Right lung (tissue), 10 donors: ENCODE measurements at places on chromosomes 2 and 18.

GRCh38 chr2:120228503-120228902 is 5.3 kb upstream of the TMEM185B start:
- no peak for DNase-seq

- DNase-seq = peak; percentile 2
These were observed 19.6 kb upstream of the SERPINB11 start for GRCh38 chr18:63683152-63683551.

DNA sequence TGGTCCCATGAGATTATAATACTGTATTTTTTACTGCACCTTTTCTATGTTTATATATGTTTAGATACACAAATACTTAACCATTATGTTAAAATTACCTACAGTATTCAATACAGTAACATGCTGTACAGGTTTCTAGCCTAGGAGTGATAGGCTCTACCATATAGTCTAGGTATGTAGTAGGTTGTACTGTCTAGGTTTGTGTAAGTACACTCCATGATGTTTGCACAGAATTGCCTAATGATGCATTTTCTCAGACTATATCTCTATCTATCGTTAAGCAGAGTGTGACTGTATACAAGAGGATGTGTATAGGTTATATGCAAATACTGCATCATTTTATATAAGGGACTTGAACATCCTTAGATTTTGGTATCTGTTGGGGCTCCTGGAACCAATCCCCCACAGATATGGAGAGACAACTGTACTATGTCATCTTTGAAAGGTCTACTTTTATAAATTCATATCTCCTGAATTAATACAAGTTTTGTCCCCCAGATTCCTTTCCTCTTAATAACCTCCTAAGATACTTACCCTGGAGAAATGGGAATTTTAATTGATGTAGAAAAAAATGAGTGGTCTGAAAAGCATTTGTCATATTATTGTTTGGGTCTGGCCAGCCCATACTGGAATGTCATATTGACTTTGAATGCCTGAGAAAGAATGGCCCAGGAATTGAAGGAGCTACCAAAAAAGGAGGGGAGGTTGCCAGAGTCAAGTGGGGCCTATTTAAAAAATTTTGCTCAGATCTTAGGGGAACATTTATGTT is 36.6 kb downstream of the EHBP1 start:
- DNase-seq = no peak

DNA sequence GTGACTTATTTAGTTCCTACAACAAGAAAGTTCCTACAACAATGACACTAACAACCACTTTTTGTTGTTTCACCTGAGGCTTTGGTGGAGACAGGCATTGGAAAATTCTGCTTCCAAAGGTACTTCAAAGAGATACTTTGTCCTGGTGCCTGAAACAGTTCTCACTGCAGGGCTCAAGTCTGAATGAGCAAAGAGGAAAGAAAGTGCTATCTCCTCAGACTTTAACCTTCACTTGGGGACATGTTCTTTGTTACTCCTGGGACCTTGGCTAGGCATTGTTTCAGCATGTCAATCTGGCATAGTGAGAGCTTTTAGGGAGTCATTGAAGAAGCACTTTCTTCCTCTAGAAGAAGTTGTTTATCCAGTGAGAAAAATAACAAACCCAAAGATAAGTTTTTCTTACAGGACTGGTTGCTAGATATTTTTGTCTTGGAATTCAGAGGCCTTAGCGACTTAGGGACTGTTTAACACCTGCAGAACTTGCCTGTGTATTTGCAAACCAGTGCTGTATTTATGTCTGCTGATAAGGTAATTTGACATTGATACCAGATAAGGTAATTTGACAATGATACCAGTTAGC is 12.2 kb downstream of the MDH1 start:
- no peak for DNase-seq

GRCh38 chr2:232324778-232325177 is 53.8 kb upstream of the ALPP start:
- no peak for DNase-seq

DNA sequence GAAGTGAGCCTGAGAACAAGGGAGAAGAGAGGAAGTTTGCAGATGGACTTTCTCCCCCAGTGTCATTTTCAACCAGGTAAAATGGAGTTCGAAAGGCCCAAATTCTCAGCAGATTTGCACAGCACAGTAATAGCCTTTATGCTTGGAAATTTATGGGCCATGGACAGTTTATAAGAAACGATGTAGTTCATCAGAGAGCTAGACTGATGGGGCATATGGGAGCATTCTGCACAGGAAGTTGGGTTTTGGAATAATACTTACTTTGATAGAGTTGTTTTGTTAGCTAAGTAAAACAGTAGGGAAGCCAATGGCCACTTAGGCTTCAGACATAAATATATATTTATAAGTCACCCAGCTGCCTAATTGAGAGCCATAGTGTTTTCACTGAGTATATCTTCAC is 169.4 kb downstream of the MEIS1 start:
- no peak for DNase-seq

- no peak for DNase-seq
These were observed 15.4 kb upstream of the SLC9A2 start for GRCh38 chr2:102603904-102604303.

DNA sequence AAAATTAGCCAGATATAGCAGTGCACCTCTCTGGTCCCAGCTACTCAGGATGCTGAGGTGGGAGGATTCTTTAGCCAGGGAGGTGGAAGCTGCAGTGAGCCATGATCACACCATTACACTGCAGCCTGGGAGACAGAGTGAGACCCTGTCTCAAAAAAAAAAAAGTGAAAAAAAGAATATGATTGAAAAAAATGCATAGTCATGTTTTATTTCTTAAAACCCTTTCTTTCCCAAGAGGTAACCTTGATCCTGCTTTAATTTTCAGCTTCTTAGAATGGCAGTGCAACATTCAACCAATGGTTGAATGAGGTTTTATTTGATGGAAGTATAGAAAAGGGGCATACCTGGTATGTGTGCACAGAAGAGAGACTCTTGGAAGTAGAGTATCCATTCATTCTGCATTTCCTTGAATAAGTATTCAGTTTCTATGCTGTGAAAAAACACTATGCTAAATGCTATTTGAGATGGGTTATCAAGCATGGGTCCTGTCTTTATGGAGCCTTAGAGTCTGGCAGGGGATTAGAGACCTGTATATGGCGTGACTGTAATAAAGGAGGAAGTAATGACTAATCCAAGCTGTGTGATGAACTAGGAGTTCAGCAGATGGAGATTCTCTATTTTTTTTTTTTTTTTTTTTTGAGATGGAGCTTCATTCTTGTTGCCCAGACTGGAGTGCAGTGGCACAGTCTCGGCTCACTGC is 146.3 kb downstream of the WDSUB1 start:
- DNase-seq = no peak

- no peak for DNase-seq
These were observed 95.0 kb downstream of the MAPRE2 start for GRCh38 chr18:35136248-35136647.

GRCh38 chr2:105121434-105121833 is 83.6 kb downstream of the MRPS9 start:
- no peak for DNase-seq

- no peak for DNase-seq
These were observed 3.5 kb upstream of the ADNP2 start for GRCh38 chr18:80105369-80106167.

DNA sequence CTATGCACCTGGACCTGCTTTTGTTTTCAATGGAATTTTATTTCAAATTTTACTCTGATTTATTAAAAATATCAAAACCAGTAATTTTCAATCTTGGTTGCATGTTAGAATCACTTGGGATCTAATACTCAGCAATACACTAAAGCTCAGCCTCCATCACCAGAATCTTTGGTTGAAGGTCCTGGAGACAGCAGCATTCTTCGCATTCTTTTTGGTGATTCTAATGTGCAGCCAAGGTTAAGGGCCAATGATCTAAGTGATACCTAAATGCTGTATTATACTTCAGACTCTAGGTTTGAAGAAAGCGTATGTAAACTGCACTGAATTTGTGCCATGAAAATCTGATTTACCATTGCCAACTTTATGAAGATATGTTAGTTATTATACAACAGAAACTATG is 493.1 kb downstream of the XIRP2 start:
- no peak for DNase-seq

GRCh38 chr2:4753721-4754120 is 938.5 kb upstream of the SOX11 start:
- no peak for DNase-seq

DNA sequence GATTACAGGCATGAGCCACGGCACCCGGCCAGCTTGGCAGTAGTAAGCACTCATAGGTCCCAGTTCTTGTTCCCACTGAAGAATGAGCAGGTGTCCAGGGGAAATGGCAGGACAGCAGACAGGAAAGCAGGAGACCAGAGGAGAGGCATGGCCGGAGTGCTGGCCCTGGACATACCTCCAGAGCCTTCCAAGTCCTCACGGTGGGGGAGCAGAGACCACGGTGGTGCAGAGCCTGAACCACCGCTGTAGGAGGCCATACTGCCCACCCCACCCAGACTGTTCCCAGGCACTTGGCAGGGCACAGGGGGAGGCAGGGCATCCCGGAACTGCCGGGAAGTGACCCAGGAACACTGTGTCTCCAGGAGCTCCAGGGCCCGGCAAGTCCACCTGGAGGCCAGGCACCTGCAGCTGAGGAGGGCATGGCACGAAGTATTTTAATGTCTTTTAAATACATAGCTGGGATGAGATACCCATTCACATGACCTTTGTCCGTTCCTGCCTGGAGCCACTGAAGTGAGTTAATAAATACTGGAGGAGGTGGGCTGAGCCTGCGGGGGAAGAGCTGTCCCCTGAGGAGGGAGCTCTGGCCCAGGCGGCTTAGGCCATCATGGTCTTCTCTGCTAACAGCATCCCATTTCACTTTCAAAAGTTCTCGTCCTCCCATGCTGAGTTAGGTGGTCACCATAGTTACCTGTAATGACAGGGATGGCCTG is 49.7 kb upstream of the TFCP2L1 start:
- DNase-seq = no peak

- no peak for DNase-seq
These were observed 17.7 kb downstream of the EIF4E2 start for GRCh38 chr2:232568161-232568560.

GRCh38 chr2:28175028-28175427 is 217.6 kb upstream of the FOSL2 start:
- no peak for DNase-seq

GRCh38 chr2:26993768-26994167 is 23.3 kb downstream of the MAPRE3 start:
- DNase-seq = no peak

GRCh38 chr2:112253261-112253815 is 1.5 kb downstream of the ZC3H8 start:
- DNase-seq = no peak

GRCh38 chr2:175690113-175690837 is 311.8 kb downstream of the LNPK start:
- peak; percentile 44 for DNase-seq

GRCh38 chr2:161471631-161472030 is 55.5 kb downstream of the TBR1 start:
- DNase-seq = no peak

DNA sequence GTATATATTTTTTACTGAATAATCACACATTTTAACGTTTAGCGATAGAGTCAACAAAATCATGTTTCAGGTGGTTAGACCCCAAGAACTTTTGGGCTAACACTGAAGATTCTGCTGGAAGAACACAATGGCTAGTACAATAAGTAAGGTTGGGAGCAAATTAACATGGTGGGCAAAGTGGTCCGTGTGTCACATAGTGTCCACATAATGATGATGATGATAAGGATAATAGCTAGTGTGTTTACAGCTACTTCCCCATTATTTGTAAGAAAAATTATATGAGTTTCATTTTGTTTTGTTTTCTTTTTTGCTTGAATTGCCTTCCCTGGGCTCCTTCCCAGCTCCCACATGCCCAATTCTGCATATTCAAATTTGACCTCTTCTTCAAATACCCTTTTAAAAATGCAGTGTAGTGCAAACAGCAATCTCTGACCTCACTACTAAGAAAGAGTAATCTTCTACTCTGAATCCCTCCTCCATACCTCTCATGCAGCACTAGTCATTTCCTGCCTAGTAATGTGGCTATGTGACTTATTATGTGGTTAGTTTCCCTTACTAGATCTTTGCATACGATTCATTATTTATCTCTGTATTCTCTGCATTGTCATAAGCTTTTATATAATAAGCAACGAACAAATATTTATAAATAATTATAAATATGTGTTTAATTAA is 16.9 kb upstream of the VPS54 start:
- DNase-seq = no peak

GRCh38 chr2:173589604-173590275 is 235.1 kb downstream of the CDCA7 start:
- DNase-seq = no peak

DNA sequence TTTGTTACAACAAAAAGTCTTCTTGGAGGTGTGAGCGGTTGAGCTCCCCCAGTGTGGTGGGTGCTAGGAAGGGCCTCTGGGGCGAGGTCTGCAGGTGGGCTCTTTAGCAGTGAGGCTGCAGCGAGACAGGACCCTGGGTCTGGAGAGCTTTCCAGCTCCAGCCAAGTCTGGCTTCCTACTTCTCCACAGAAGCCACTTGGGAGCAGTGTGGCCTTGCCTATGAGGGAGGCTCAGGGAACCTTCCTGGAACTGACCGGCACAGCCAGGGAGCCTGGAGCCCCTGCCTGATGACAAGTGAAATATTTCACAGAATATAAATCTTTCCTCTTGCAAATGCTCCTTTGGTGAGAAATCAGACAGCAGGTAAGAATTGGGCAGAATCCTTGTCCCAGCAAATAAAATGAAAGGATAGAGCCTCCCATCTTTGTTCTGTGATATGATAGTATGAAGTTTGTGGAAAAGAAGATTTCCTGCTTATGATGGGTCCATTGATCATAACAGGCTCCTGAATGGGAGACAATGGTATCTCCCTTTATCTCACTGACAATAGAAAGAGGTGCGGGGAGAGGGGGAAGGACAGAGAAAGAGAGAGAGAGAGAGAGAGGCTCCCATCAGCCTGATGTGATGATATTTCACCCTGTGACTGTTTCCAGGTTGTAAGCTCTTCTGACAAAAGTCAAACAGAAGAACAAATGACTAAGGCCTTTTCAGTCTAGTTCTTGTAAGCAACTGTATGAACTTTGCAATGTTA is 289.8 kb upstream of the SPRED2 start:
- peak; percentile 56 for DNase-seq

DNA sequence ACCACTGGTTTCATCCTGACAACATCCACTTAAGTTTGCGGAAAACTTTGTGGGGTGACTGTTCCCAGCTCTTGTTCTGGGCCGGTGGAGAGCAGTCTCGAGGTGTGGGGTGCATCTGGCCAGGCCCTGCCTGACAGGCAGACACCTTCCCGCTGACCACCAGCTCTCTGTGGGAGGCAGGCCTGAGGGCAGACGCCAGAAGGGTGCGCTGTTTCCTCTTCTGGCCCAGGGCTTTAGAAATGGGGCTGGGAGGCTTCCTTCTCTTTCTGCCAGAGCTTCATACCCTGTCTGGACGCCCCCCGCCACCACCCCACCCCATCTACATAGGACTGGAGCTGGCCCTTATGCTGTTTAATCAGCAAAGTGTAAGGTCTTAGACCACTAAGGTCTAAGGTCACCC is 263.8 kb downstream of the LOXHD1 start:
- no peak for DNase-seq

- DNase-seq = no peak
These were observed 44.5 kb upstream of the RMDN2 start for GRCh38 chr2:37880551-37880950.

DNA sequence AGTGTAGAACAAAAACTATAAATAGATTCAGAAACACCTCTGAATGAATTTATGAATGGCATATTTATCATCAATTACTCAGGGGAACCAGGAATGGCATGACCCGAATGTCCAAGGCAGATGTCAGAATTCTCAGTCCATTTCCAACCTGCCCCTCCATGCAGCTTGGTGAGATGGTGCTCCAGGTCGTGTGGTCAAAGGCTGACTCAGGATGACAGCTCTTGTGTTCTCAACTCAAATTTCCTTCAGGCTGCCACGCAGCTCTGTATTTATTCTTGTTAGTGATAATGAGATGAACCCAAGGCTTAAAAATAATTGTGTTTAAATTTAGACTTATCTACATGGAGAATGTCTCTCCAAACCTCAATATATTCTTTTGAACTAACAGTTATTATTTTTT is 146.9 kb downstream of the METTL4 start:
- no peak for DNase-seq
